ENCODE measurements at places on chromosomes 3 and 15.

DNA sequence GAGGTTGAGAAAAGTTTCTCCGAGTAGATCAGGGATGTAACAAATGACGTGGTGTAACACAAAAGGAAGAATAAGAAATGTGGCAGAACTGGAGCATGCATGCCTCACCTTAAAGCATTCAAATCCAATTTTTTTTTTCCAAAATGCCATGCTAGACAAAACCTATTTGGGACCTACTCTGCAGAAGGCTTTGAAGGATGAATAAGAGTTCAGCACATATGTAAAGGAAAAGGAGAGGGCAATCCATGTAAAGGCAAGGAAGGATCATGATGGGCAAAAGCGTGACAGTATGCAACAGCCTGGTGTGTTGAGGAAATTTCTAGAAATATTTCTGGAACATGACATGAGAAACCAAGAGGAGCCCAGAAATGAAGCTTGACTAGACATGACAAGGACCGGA is 116.4 kb downstream of the OXNAD1 start:
- DNase-seq = no peak

- DNase-seq = no peak
Measured at GRCh38 chr3:47035645-47036044, 56.2 kb downstream of the NBEAL2 start.

GRCh38 chr15:74799856-74800558 is 12.6 kb upstream of the LMAN1L start:
- DNase-seq = peak; percentile 41

DNA sequence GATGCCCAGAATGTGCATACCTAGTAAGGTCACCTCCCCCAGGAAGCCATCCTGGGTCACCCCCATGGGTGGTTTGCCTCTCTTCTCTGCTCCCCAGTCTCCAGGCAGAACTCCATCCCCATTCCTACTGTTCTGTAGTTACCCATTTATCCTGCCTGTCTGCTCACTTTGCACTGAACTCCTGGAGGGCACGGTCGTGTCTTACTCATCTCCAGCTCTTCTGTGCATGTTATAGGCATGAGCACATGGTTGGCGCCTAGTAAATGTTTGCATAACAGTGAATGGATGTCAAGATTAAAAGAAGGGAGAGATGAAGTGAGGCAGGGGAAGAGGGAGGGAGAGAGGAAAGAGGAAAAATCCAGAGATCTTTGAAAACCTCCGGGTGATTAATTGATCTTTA is 208.4 kb upstream of the TRIM42 start:
- no peak for DNase-seq

- DNase-seq = no peak
Measured at GRCh38 chr3:174822320-174822719, 36.8 kb upstream of the NAALADL2 start.

- peak; percentile 75 for DNase-seq
Measured at GRCh38 chr3:104596551-104596950, 770.2 kb upstream of the ALCAM start.

GRCh38 chr3:197068077-197068476 is 38.5 kb upstream of the MELTF start:
- no peak for DNase-seq

GRCh38 chr3:10835406-10835805 is 19.4 kb downstream of the SLC6A11 start:
- no peak for DNase-seq

- DNase-seq = no peak
Measured at GRCh38 chr3:188006726-188007393, 147.1 kb upstream of the LPP start.

GRCh38 chr15:79025201-79025600 is 65.4 kb downstream of the RASGRF1 start:
- no peak for DNase-seq

GRCh38 chr15:73818308-73818985 is 54.9 kb upstream of the TBC1D21 start:
- no peak for DNase-seq

GRCh38 chr3:141278196-141279076 is 46.8 kb downstream of the PXYLP1 start:
- no peak for DNase-seq

- DNase-seq = no peak
Measured at GRCh38 chr15:27463525-27464088, 492.6 kb downstream of the GABRG3 start.

DNA sequence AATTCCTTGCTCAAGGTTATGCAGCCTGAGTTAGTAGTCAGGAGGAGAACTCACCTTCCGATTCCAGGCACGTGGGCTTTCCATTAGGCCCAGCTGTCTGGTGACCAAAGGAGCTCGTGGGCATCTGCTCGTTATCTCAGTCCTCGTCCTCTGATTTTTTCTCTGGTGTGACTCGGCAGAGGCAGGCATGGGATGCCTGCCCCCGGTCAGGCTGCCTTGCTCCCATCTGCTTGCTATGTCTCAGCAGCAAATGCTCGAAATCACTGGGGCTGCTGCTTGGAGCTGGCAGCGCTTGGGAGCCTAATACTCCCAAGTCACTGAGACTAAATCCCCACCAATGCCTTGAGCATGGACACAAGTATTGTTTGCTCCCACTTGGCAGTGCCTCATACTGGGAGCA is 84.5 kb upstream of the NMNAT3 start:
- DNase-seq = no peak

DNA sequence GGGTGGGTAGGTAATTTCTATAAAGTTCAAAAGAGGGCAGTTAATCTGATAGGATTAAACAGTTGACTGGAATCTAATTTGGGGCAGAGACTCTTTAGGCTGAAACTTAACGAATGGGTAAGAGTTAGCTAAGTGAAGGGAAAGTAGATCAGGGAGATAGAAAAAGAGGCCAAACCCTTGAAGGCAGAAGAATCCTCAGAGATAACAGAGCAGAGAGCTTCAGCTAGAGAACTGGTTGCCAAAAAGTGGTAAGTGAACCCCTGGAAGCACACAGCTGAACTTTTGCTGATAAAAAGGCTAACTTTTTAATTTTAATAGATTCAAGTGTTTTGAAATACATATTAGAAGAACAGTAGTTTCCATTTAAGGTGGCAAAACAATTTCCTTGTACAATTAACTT is 99.2 kb downstream of the FHIT start:
- no peak for DNase-seq

DNA sequence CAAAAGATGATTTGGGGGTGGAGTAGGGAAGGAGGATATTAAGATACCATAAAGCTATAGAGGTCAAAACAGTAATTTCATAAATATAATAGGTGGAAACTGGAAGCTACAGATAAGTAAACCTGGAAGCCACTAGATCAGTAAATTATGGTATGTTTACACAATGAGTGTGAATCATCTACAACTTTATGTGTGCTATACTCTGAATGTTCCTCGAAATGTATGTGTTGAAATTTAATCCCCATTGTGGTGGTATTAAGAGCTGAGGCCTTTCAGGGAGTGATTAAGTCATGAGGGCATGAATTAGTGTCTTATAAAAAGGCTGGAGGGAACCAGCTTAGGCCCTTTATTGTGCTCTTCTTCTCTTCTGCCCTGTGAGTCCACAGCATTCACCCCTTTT is 25.2 kb downstream of the EOMES start:
- no peak for DNase-seq

DNA sequence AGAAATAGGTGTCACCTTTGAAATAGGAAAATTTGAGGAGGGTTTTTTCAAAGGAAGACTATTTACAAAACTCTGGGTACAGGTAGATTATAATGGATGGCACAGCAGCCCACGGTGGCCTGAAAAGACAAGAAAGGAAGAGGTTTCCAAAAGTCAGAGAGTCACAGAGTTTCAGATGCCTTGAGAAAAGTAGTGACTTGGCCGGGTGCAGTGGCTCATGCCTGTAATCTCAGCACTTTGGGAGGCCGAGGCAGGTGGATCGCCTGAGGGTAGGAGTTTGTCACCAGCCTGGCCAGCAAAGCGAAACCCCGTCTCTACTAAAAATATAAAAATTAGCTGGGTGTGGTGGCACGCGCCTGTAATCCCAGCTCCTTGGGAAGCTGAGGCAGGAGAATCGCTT is 35.2 kb downstream of the OSTN start:
- DNase-seq = no peak

DNA sequence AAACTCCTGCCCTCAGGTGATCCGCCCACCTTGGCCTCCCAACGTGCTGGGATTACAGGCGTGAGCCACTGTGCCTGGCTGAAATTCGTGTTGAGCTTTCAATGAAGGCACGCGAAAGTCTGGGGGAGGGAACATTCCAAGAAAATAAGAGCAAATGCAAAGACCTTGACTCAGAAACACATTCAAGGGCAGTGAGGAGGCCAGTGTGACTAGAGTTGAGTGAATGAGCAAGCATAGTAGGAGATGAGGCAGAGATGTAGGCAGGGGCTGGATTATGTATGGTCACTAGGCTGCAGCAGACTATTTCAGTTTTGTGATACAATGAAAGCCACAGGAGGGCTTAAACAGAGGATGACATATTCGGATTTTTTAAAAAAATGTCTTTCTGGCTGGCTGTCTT is 67.0 kb downstream of the SCN11A start:
- no peak for DNase-seq

- DNase-seq = peak; percentile 16
Measured at GRCh38 chr3:35965908-35966307, 326.6 kb downstream of the ARPP21 start.

DNA sequence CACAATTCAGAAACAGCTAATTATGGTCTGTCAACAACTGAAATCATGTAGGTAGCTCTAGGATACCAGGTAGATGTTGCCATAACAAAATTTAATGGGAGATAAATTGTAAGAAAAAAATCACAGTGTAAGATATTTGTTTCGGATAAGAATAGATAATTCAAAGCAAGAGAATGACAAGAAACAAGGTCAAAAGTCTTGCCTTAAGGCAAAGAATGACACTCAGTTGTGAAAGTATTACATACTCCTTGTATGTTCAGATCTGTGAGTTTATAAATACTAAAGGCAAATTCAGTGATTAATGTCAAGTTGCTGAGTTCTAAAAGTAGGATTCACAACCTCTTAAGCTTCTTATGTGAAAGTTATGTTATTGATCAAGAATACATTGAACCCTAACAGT is 772.2 kb upstream of the SGO1 start:
- DNase-seq = no peak

DNA sequence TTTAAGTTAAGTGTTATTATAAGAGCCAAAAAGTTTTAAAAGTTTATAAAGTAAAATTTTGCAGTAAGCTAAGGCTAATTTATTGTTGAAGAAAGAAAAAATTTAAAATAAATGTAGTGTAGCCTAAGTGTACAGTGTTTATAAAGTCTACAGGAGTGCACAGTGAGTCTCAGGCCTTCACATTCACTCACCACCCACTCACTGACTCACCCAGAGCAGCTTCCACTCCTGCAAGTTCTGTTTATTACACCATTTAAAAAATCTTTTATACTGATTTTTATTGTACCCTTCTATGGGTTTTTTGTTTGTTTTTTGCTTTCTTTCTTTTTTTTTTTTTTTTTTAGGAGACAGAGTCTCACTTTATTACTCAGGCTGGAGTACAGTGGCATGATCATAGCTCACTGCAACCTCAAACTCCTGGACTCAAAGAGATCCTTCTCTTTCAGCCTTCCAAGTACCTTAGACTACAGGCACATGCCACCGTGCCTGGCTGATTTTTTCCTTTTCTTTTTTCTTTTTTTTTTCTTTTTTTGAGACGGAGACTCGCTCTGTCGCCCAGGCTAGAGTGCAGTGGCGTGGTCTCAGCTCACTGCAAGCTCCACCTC is 25.9 kb downstream of the CSTA start:
- DNase-seq = no peak

DNA sequence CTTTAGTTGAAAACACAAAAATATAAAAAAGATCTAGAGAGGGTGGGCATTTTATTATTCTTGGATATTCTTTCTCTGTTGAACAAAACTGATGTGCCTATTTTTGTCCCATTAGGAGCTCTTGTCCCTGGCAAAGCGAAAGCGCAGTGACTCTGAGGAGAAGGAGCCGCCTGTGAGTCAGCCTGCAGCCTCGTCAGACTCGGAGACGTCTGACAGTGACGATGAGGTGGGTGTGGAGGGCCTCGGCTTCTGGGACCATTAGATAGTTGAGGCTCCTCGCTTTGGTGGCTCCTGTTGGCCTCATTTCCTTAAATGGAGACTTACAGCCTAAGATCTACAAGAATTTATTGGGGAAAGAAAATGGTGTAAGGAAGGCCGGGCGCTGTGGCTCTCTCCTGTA is 21.3 kb downstream of the RTF1 start:
- DNase-seq = no peak

GRCh38 chr3:122502139-122502538 is 12.6 kb downstream of the KPNA1 start:
- DNase-seq = no peak

- DNase-seq = no peak
Measured at GRCh38 chr3:72818905-72819304, 29.3 kb downstream of the SHQ1 start.

GRCh38 chr15:85394554-85395333 is 14.3 kb downstream of the AKAP13 start:
- DNase-seq = no peak
